T-helper 17 cell (primary cell): ENCODE measurements at places on chromosomes 5 and 9. TPM values are rescaled to one million over a fixed set of nuclear protein-coding genes. Genes with fewer than 3 reads are reported as not detected.

The C5orf22 gene
- 11.8 TPM for total RNA-seq

The NIPSNAP3A gene
- total RNA-seq: 8.8 TPM

The SLC36A2 gene
- total RNA-seq: not detected

The ST8SIA4 gene
- 27.5 TPM for total RNA-seq
